CD4-positive, alpha-beta memory T cell (primary cell): ENCODE measurements at places on chromosomes 7 and 10. TPM values are rescaled to one million over a fixed set of nuclear protein-coding genes. Genes with fewer than 3 reads are reported as not detected.

OR6B1 gene
- polyA plus RNA-seq, result not detected

GBX1 gene
- polyA plus RNA-seq, result not detected

PRPS1L1 gene
- polyA plus RNA-seq, result not detected

DNA sequence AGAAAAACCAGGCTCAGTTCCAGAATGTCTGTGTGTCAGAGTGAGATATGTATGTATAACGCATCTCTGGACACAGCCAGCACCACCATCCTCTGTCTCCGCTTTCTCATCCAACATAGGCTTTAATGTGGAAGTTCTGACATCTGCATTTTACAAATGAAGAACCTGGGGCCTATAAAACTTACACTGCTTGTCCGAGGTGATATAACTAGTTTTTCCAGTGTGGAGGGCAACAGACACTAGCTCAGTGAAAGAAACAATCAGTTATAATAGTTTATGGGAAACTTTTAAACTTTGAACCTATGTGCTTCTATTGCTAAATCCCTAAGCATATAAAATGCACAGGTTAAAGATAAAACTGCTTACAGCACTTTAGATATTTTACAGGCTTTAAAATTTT, 208.7 kb downstream of the CRPPA start:
- H3K27me3 ChIP-seq, result no peaks in the 10 kb centered on the region
- no peaks in the 10 kb centered on the region for H3K36me3 ChIP-seq
- H3K4me1 ChIP-seq, result no peaks in the 10 kb centered on the region

DNA sequence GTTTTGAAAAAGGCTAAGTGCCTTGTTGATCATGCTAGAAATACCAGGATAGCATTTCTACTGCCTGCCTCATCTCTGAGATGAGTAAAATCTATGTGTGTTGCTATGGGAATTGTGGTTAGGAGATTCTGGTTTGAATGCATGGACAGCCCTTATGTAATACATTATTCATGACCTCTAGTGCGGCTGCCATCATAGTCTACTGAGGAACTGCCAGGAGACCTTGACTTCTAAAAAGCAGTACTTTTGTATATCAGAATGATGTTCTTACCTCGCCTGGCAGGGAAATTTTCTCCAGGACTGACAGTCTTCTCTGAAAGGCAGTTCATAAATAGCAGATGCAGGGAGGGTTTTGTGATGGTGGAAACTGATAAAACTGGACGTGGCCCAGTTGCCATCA, 248.5 kb downstream of the NSUN6 start:
- H3K4me1 ChIP-seq, result no peaks in the 10 kb centered on the region
- H3K27ac ChIP-seq, result no peak overlapping the region
- no peaks in the 10 kb centered on the region for H3K27me3 ChIP-seq
- no peaks in the 10 kb centered on the region for H3K36me3 ChIP-seq

DNA sequence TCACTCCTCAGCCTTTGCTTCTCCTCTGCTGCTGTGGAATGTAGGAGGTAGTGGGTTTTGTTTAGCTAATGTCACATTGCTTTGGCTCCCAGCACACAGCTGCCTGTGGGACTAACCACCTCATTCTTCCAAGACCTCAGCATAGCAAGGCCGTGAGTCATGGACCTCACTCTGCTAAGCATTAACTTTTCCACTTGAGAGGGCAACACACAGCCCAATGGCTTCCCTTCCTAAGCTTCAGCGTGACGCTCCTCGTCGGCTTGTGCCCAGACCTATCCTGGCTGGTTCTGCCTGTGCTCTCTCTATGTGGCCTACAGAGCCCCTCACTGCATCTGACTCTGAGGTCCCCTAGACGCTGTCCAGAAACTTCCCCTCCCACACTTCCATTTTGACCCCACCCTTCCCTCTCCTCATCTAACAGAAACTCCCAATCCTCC, 23.3 kb downstream of the MYOF start:
- H3K36me3 ChIP-seq, result no peaks in the 10 kb centered on the region
- no peaks in the 10 kb centered on the region for H3K27me3 ChIP-seq
- H3K4me3 ChIP-seq, result no peak overlapping the region

- H3K27me3 ChIP-seq, result no peaks in the 10 kb centered on the region
- no peaks in the 10 kb centered on the region for H3K36me3 ChIP-seq
- H3K4me1 ChIP-seq, result peaks cover 4% of the 10 kb centered on the region
- no peak overlapping the region for H3K4me3 ChIP-seq
- DNase-seq, result no peak
These were observed 138.3 kb downstream of the ATXN7L1 start for GRCh38 chr7:105738133-105738532.
